ENCODE measurements at places on chromosomes 4 and X.

- DNase-seq: no peak
These were observed 242.1 kb downstream of the ADAMTS3 start for GRCh38 chr4:72326692-72327632.

DNA sequence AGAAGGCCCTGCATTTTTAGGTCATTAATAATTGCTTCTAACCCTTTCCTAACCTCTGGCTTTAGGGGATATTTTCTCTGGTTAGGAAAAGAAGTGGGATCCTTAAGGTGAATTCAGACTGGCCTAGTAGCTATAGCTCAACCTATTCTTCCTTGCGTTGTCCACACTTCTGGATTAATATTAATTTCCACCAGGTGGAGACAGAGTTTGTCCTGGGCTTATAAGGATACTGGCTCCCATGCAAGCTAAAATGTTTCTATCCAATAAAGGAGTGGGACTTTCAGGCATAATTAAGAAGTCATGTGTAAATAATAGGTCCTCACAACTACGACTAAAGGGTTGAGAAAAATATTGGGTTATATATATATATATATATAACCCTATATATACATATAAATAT, 860.0 kb upstream of the POU3F4 start:
- DNase-seq: no peak

DNA sequence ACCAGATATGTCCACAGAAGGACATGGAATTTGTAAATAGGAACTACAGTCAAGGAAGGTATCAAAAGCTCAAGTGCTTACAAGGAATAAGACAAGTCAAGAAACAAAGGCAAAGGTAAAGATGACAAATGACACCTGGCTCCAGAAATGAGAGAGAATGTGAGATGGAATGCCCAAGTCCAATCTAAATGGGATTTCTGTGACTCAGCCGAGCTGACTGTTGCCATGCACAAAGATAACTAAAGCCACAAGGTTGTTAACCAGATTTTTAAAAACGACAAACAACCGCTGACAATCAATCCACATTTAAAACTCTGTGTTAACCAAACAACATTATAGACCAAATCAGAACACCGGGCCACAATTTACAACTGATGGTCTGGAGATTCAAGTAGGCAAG, 1.1 kb downstream of the NFXL1 start:
- DNase-seq: no peak

GRCh38 chr4:75099321-75099720, 166.4 kb downstream of the PARM1 start:
- DNase-seq: no peak
